ENCODE measurements at places on chromosomes 1 and 21.
A peak's percentile ranks its signal among the peaks of the same experiment; 100 is the strongest.

GRCh38 chr1:70963374-70963773 is 84.2 kb downstream of the PTGER3 start:
- DNase-seq = no peak

- no peak for DNase-seq
These were observed 179.6 kb downstream of the TGFBR3 start for GRCh38 chr1:91706140-91706957.

GRCh38 chr21:43020771-43021170 is 46.4 kb downstream of the PKNOX1 start:
- no peak for DNase-seq

DNA sequence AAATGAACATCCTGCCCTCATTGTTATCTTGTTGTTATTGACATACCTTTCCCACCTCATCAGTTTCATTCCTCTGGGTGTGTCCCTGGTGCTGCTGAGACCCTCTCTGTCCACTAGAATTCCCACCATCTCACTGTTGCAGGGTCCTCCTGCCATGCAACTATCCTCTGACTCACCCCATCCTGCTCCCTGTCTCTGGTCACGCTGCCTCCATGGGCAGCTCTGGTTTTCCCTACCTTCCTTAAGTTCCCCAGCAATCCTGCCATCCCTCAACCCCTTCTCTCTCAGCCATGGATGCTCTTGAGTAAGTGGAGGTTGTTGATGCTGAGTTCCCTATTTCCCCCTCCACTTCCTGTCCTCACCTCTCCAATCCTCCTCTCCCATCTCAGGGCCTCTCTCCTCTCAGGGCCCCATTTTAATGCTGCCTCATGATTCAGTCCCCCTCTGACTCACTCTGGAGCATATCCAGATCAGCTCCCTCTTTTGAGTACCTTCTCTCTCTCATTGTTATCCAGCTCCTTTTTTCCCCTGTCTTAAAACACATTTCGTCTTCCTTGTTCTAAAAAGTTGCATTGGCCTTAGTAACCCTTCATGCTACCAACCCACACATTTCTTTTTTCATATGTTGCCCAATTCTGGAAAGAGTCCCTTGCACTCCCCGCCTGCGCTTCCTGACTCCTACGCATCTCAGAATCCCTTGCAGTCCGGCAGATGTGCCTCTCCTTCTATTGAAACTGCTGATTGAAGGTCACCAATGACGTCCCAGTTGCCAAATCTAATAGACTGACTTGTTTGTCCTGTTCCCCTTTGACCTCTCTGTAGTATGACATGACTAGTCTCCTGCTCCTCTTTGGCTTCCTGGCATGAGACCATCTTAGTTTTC is 92.0 kb downstream of the CNIH3 start:
- no peak for DNase-seq

- no peak for DNase-seq
These were observed 49.8 kb downstream of the PGBD5 start for GRCh38 chr1:230376296-230376695.

DNA sequence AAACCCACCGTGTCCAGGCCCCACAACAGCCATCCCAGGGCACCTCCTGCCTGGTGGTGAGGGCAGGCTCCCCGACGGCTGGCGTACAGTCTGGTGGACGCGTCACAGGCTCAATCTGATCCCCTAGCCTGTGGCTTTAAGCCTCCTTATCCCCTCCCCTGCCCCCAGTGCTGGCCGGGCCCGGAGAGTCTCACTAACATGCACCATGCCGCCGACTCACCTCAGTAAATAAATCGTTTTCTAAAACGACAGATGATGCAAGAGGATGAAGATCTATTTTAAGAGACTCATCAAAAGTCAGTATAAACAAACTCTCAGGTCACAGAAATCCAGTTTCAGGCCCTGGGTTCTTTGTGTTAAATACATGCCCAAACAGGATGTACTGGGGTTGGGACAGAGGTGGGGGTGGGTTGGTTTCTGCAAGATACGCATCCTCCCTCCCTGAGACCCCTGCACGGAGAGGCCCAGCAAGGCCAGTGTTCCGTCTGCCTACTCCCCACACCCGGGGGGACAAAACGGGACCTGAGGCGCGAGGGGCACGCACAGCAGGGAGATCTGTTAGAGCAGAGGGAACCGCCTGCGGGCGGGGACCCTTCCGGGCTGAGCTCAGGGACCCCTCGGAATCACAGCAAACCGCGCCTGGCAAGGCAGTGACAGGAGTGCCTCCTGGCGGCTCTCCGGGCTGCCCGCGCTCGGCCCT is 3.1 kb downstream of the PANK4 start:
- DNase-seq = peak; percentile 32

DNA sequence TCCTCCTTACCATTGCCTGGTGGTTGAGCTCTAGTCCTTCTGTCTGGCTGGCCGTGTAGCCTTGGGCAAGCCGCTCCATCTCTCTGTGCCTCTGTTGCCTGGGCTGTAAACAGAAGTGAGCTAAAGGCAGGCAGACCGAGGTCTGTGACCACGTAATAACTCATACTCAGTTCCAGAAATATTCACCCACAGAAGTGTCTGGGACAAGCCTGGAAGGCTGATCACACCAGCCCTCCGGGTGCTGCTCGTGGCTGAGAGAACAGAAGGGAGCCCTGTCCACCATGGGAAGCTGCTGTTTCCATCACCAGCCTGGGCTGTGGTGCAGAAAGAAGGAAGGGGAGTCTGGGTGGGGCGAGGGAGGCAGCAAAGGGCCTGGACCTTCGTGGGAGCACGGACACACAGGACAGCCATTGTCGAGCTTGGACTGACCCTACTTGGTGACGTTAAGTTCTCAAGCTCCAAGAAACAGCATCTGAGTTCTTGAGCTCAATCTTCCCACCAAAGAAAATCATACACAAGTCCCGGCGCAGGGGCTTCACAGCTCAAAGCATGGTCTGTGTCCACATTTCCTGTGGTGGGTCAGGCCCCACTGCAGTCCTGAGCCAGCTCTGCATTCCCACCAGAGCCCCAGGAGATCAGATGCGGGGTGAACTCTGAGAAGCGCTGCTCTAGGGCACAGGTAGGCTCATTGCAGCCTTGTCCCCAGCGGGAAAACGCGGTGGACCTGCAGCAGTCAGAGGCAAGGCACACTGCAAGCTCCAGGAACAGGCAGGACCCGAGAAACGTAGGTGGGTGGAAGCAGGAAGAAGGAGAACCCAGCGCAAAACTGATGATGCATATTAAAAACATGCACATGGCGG is 61.8 kb downstream of the RUNX3 start:
- DNase-seq = no peak

DNA sequence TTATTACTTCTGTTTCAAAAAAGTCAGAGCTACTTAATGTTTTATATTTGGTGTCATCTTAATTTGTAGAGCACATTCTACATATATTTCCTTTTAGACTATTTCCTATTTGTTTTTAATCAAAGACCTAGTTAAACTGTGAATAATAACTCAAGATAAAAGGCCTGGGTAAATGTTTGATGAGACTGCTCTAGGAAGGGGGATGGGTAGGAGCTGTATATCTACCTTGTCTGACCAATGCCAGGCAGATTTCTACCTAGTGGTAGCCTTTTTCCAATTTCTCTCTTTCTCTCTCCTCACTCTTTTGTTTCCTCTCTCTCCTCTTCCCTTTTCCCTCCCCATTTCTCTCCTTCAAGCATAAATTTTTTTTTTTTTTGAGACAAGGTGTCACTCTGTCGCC is 31.9 kb upstream of the IVNS1ABP start:
- no peak for DNase-seq

GRCh38 chr1:202587859-202588485 is 122.3 kb downstream of the SYT2 start:
- no peak for DNase-seq

DNA sequence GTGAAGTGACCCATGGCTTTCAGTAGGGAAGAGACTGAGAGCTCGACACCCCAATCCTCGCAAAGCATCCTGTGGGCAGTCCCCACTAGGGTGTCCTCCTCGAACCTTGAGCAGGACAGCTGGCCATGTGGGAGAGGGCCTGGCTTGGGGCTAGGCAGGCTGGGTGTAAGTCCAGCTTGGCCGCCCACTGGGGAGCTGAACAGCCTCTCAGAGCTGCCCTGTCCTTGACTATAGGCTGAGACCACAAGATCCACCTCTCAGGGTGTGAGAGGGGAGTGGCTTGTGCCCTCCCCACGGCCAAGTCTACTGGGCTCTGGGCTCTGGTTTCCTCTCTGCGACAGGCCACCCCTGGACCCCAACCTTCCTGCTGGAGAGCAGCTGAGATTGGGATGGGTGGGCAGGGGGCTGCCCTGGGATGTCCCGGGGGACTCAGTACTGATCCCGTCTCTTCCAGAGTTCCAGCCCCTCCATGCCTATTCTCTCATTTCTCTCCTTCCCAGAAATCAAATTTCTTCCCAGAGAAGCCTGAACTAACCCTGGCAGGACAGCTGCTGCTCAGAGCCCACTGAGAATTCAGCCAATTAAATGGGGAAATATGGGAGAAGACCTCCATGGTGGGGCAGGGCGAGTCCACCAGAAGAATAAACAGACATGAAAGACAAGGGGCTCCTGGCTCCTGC is 282.9 kb downstream of the PTPRU start:
- no peak for DNase-seq

DNA sequence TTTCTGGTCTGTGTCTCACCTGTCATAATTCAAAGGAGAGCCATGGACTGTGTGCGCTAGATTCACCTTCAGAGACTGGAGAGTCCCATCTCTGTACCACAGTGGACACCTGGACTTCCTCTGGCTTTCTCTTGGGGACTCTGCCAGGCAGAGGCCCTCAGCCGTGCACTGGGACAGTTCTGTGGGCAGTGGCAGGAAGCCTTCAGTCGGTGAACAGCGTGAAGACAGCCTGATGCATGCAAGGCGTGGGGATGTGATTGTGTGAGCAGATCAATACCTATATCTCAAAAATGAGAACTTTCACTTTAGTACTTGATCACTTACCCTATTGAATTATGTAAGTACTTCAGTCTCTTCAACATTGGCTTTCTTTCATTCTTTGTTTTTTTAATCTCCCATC is 245.3 kb downstream of the DISC1 start:
- DNase-seq = no peak

GRCh38 chr1:189313488-189313887 is 1164.2 kb downstream of the BRINP3 start:
- no peak for DNase-seq

- DNase-seq = no peak
These were observed 71.4 kb upstream of the GCLM start for GRCh38 chr1:93980320-93981273.

GRCh38 chr21:14911351-14911750 is 153.4 kb downstream of the NRIP1 start:
- DNase-seq = no peak

GRCh38 chr1:3770047-3770765 is 2.3 kb upstream of the SMIM1 start:
- DNase-seq = no peak

DNA sequence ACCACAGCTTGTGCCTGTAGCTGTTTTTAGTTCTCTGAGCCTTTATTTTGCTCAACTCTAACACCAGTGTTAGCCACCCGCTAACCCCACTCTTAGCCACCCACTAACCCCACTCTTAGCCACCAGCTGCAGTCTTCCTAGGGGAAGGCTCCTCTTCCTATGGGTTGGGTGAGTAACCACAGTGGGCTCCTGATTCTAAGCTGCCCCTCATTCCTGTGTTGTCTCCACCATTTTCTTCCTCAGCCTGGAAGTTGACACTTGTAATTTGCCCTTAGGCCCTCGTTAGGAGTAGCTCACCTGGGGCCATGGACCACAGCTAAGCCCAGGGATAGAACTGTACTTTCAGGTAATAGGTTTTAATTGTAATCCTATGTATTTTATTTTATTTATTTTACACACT is 782.9 kb upstream of the TPTE start:
- DNase-seq = no peak

- no peak for DNase-seq
These were observed 53.3 kb upstream of the SYT14 start for GRCh38 chr1:209884665-209885117.

GRCh38 chr1:200973937-200974657 is 49.4 kb downstream of the KIF21B start:
- no peak for DNase-seq

DNA sequence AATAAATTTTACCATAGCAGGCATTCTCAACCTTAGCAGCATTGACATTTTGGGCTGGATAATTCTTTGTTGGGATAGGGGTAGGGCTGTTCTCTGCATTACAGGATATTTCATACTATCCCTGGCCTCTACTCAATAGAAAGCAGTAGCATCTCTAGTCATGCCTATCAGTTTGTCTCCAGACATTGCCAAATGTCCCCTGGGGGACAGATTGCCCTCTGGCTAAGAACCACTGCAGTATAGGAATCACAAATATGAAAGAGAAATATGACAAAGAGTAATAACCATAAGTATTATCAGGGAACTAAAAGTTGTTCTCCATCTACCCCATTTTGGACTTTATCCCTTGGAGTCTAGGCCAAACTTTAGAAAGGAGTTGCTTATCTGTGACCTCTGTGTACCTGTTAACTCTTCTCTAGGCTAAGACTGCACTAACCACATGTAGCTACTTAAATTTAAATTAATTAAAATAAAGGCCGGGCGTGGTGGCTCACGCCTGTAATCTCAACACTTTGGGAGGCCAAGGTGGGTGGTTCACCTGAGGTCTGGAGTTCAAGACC is 76.1 kb downstream of the AGO3 start:
- no peak for DNase-seq

DNA sequence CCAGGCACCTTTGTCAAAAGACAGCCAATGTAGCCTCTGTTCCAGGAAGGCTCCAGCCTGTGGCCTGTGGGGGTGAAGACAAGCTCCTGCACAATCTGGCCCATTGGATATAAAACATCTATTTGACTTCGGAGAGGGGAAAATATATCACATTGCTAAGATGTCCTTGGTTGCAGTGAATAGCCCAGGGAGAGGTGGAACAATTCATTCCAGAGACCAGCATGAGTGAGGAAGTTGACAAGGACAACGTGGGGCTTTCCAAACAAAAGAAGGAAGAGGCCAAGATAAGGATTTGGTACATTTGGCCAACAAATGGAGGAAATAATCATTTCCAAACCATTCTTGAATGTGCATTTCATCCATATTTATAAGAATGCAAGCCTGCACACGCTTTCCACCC is 187.0 kb downstream of the ETS2 start:
- DNase-seq = no peak

DNA sequence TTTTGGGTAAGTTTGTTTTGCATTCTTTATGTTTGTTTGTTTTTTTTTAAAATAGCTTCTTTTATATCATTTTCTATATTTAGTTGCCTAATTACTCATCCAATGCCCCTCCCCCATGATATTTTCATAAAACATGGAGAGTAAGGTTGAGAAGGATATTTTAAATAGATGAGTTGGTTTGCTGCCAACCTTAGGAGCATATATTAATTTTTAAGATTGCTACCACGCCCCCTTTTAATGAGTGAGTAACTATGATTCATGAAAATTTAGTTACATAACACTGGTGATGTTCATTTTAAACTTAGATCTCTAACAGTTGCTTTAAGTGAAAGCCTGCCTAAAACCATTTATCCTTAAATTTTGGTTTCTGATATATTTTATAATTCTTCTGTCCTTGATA is 18.7 kb downstream of the TMEM50A start:
- DNase-seq = peak; percentile 43

GRCh38 chr21:31490443-31490842 is 146.4 kb upstream of the TIAM1 start:
- no peak for DNase-seq

GRCh38 chr1:10631811-10632593 is 157.3 kb downstream of the PEX14 start:
- DNase-seq = no peak

GRCh38 chr21:42125571-42126544 is 54.7 kb downstream of the UMODL1 start:
- no peak for DNase-seq

All from CD4-positive, alpha-beta T cell treated with Interleukin-2 at 100 ng/mL for 4 hours (primary cell).